ENCODE measurements at places on chromosomes 4 and X.
A peak's percentile ranks its signal among the peaks of the same experiment; 100 is the strongest.

DNA sequence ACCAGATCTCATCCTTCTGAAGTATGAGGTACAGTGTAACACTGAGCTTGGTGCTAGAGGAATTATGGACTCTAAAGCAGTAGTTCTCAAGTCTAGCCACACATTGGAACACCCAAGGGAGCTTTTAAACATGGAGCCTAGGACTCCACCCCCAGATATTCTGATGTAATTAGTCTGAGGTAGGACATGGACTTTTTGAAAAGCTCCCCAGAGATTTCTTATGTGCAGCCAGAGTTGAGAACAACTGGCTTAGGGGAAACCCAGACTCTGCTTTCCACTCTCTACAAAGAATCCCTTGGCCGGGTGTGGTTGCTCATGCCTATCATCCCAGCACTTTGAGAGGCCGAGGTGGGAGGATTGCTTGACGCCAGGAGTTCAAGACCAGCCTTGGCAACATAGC is 11.6 kb upstream of the GDPD2 start:
- DNase-seq: no peak

GRCh38 chrX:9611436-9612145 is 146.7 kb downstream of the TBL1X start:
- DNase-seq: no peak

- DNase-seq: no peak
Measured at GRCh38 chr4:139560406-139561104, 4.5 kb upstream of the SETD7 start.

DNA sequence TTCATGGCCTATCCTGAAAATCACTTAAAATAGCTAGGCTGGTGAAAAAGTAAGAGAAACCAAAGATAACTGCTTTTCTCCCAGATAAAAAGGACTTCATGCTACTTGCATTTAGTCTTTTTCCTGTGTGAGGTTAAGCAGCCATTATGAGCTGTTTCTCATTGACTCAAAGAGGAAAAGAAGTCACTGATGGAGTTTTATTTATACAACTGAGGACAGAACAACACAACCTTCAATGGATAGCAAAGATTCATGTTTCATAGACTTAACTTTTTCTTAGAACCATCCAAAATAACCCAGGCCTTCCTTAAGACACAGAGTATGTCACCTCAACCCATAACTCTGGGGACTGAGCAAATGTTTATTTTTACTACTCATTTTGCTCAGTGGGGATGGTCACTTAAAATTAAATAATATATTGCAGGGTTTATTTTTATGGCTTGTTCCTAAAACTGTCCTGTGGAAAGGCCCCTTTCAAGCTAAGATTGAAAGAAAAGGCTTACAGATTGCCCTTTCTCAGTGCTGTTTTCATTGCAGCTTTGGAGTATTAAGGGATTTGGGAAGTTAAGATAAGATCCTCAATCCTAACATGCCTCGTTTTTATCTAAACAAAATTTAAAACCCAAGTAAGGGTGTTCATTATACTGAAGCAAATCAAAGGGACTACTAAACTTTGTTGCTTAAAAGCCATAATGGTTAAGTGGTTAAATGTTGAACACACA is 252.6 kb upstream of the MAD2L1 start:
- DNase-seq: no peak

DNA sequence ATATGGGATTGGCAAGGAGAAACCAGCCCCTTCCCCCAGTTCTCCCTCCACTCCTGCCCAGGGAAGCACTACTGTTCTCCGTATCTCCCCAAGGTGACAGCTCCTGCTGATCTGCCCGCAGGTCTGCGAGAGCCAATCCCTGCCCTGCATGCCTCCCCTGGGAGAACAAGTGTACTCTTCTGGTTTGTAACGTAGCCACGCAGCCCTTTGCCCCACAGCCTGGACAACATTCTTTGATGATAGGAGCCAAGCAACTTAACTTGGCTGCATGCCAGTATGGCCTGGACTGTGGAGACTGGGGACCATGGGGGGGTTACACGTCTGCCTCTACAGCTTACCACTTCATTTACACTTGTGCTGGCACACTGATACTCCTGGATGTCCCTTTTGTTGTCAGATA is 2.0 kb downstream of the STBD1 start:
- DNase-seq: no peak

GRCh38 chr4:10893395-10893794 is 208.8 kb upstream of the CLNK start:
- DNase-seq: no peak

DNA sequence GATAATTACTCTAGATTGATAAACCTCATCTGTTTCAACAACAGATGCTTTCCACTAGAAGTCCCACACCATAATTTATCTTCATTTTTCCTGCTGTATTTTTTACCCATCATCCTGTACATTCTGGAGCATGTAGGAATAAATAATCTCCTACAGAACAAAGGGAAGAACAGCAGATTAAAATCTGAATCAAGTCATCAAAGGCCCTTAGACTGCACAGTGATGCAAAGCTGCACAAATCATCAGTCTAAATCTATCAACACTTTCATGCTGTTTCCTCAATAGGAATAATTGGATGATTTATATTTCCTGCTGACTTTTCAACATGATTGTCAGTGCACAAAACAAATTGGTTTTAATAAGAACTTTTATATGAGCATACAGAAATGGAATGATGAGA is 1143.9 kb downstream of the STIM2 start:
- no peak for DNase-seq

GRCh38 chr4:22500831-22501714 is 14.8 kb downstream of the ADGRA3 start:
- DNase-seq: no peak

GRCh38 chr4:86831262-86832130 is 17.7 kb downstream of the SLC10A6 start:
- DNase-seq: peak; percentile 32

DNA sequence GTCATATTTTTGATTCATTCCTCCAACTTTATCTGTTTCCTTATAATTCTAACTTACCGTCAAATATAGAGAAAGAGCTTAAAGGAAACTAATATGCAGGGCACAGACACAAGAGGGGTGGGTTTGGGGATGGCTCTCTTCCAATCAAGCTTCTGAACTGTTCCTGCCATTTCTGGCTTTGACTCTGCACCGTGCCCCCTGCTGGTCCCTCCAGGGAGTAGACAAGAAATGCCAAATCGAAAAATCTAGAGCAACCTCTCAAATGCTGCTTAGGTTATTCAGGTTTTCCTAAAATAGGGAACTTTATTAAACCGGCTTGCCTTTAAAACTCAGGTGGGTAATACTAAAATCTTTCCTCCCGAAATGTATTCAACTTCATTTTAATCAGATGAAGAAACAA is 39.8 kb upstream of the VCX3A start:
- no peak for DNase-seq

- DNase-seq: no peak
Measured at GRCh38 chrX:109643687-109644086, 18.7 kb upstream of the KCNE5 start.

DNA sequence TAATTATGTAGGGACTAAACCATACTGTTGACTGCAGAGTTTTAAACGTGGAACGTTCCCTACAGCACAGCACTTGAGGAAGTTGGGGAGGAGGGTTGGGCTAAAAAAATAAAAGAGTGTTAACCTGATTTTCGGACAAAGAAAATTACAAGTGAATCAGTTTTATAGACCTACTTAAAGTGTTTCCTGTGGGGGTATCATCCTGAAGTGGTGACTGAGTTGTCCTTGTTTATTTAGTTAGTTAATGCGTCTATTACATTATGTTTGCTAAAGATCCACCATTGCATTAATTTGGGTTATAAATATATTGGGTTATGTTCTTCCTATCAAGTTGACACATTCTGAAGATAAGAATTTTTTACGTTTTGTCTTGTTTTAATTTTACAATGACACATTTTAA is 14.7 kb downstream of the UNC5C start:
- no peak for DNase-seq

- peak; percentile 83 for DNase-seq
Measured at GRCh38 chr4:153127760-153128494, 76.3 kb upstream of the TRIM2 start.

DNA sequence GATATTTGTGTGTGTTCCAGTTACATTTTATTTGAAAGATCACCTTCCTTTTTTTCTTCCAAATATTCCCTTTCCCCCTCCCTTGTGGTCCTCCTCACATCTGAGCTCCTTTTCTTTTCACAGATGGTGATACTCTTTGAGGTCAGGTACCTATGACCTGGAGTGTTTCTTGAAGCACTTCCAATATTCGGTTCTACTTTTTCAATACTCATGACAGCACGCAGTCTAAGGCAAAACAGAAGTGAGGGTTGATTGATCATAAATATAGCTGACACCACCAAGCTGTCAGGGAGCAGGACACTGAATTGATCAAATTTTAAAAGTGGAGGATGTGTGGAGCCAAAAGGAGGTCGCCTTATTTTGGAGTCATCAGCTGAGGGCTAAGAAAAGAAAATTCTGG is 334.4 kb upstream of the MAGEB2 start:
- DNase-seq: no peak

DNA sequence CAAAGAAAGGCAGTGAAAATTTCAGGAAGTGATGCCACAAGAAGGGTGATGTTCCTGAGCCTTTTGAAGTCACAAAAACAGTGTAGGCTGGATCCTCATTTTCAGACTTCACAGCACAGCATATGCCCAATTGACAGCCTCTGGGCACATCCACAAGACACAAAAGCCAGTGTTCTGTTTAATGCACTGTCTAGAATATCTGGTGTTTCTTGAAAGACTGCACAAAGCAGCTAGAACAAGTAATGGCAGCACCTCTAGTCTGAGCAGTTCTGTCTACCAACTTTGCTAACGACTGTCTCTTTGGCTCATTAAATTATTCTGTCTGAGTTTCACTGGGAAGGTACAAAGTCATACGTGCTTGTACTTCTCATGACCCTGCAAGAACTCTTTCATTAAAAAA is 417.1 kb upstream of the GALNT7 start:
- DNase-seq: peak; percentile 13

DNA sequence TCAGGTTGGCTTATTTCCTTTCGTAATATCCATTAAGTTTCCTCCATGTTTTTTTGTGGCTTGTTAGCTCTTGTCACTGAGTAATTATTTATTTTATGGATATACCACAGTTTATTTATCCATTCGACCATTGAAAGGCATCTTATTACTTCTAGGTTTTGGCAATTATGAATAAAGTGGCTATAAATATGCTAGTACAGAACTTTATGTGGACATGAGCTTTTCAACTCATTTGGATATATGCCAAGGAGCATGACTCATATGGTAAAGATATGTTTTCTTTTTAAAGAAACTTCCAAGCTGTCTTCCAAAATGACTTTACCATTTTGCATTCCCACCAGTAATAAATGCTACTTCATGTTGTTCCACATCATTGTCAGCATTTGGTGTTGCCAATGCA is 803.6 kb downstream of the GLUD2 start:
- no peak for DNase-seq

DNA sequence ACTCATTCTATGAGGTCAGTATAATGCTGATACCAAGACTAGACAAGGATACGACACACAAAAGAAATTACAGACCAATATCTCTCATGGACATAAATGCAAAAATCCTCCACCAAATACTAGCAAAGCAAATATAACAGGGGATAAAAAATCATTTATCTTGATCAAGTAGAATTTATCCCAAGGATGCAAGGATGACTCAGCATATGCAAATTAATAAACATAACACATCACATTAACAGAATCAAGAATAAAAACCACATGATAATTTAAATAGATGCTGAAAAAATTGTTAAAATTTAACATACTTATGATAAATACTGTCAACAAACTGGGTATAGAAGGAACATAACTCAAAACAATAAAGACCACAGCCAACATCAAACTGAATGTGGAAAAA is 69.4 kb upstream of the GABRA2 start:
- DNase-seq: no peak

DNA sequence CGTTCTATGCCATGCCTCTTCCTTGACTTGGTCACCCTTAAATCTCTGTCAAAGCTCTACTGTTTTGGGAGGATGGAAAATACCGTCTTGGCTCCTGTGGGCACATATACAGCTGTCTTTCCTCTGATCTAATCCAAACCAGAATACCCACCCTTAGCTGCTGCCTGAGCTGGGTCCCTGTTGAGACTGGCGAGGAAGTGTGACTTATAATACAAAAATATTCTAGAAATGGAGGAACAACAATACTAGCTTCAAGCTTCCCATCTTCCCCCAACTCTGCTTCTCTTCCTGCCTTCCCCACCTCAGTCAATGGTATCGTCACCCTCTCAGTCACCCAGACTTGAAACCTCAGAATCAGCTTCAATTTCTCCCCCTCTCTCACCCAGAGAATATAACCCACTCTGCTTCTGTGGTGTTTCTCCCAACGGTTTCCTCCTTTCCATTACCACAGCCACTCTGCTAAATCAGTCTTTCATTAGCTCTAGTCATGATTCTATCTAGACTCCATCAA is 599 bp upstream of the IL2RG start:
- DNase-seq: no peak

GRCh38 chrX:101693476-101693875 is 33.8 kb upstream of the ARMCX2 start:
- no peak for DNase-seq

DNA sequence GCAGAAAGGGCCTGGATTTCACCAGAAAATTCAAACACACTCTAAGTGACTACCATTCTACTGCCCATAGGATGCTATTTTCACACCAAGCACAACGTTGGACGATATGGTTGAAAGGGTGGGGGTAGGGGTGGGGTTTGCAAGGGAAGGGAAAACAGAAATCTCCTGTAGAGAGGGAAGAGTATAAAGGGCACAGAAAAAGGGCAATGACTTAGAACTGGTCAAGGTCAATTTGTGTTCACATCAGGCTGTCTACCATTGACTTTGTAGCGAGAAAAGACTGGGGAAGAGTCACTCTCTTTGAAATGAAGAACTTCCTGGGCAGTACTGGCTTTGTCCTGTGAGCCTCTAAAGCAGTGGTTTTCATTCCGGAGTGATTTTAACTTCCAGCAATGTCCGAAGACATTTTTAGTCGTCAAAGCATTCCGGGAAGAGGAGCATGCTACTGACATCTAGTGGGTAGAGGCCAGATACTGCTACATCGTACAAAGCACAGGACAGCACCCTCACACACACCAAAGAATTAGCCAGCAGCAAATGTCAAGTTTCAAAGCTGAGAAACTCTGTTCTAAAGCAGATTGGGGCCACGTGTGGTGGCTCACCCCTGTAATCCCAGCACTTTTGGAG is 48.4 kb upstream of the SLC7A3 start:
- no peak for DNase-seq

GRCh38 chrX:48787505-48788443 is 1.4 kb downstream of the GATA1 start:
- DNase-seq: no peak

DNA sequence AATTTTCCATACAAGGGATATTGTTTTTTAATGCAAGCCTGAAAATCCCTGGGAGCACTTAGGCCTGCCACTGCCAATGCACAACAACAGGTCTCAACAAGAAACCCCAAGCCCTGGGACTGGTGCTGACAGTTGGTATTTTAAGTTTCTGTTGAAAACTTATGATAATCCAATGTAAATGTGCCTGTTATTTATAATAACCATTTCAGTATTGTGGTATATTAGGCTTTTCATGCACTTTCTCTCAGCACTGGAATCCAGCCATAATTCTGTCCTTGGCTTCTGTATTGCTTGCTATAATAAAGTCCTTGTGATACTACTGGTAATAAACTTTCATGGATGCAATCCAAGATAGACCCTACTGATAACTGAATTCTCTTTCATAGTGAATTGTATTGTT is 218.9 kb downstream of the PCDH7 start:
- DNase-seq: no peak
